ENCODE measurements at places on chromosomes 3 and 15.

DNA sequence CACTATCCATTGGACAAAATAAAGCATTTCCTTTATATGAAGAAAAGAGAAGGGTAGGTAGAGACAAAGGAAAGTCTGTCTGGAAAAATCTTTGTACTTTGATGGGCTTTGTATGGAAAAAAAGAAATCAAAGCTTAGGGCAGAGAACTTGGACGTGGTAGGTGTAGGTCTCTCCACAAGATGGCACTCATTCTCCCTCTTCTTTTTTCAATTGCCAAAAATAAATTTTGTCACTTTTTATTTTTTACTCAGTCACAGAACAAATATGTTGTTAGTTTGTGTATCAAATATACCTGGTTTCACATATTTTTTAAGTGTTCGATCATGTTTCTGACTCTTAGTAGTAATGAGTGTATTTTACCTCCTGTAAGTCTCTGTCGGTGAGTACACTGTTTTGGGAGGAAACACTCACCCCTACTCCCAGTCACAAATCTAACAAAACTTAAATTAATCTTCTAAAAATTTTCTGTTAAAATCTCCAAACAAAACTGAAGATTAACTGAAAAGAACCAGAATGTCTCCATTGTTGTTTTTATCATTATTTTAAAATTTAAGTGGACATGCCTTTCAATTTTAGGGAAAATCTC lies 415.8 kb upstream of the GOLIM4 start:
- DNase-seq = no peak

DNA sequence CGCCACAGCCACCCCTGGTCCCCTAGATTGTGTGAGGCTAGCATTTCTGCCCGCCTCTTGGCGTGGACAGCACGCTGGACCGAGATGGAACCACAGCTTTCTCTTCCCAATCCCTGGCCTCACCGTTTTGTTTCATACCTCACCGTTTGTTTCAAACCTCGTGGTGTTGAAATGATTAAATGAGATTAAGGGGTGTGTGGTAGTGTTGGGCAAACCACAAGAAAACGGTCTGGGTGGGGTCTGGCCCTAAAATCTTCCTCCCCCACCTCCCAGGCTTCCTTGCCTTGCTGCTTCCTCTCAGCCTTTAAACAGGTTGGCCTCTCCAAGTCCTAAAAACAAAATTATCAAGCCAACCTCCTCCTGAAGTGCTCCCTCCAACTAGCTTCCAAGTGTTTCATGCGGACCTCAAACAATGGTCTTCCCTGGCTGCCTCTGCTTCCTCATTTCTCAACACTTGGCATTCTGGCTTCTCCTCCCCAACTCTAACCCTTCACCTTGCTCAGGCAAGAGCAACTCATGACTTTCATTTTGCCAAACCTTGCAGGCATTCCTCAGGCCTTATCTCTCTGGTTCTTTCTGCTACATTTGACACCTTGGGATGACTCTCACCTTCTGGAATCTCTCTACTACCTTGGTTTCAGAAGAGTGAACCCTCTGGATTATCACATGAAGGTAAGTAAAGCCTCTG lies 1.4 kb upstream of the ATP13A3 start:
- peak; percentile 16 for DNase-seq

DNA sequence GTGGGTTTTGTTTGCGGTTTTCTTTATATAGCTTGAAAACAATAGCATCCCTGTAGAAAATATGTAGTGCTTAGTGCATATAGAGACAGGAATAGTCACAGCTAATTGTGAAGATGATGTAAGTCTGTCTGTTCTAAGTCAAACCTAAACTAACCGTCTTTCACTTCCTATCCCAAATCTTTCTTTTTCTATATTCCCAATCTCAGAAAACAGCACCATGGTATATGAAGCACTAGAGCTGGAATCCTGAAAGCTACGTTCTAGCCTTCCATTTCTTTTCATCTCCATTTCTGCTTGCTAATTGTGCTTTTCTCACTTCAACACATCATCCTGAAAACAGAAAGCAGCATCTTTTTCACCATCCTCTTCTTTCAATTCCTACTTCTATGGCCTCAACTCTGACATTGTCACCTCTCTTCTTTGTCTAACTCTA lies 1235.5 kb downstream of the ROBO2 start:
- DNase-seq = no peak

- DNase-seq = no peak
Measured at GRCh38 chr3:37763309-37763708, 98.4 kb upstream of the CTDSPL start.

DNA sequence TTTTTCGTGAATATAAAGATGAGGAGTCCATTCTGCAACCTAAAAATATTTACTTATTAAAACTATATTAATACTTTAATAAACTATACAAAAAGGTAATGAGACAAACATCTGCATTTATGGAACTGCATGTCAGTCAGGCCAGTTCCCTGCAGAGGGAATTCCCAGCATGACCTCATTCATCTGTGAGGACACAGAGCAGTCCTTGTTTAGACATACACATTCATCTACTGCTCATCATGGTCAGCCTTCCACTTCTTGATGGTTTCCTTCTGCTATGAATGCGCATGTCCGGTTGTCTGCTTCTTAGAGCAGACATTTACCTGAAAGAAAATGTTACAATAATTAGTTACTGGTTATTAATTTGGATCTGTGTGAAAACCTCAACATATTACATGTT lies 3.3 kb upstream of the ACTR8 start:
- DNase-seq = no peak

GRCh38 chr3:125055331-125055912 lies 375 bp downstream of the HEG1 start:
- no peak for DNase-seq

DNA sequence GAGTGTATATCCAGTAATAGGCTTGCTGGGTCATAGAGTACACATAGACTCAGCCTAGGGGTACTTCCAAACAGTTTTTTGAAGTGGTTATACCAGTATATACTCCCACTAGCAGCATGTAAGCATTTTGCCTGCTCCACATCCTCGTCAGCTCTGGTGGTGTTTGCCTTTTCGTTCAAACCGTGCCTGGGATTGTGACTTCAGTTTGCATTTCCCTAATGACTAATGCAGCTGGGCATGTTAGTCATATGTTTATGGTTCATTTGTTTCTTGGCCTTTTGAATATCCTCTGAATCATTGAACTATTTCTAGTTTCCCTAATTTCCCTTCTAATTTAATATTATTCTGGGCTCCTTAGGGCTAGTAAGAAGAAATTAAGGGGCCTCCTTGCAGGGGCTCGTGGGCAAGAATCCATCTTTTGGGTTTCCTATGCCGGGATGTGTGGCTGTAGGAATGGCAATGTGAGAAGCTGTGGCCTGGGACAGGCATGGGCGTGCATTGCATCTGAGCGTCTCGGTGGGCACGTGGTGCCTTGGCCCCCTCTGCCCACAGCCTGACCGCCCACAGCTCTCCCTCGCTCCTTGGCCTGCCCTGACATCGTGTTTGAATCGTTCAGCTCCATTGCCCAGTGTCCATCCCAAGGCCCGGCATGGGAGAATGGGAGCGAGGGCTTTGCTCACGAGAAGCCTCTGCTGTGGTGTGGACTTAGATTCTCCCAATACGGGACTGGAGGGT lies 26.4 kb downstream of the FAH start:
- no peak for DNase-seq

DNA sequence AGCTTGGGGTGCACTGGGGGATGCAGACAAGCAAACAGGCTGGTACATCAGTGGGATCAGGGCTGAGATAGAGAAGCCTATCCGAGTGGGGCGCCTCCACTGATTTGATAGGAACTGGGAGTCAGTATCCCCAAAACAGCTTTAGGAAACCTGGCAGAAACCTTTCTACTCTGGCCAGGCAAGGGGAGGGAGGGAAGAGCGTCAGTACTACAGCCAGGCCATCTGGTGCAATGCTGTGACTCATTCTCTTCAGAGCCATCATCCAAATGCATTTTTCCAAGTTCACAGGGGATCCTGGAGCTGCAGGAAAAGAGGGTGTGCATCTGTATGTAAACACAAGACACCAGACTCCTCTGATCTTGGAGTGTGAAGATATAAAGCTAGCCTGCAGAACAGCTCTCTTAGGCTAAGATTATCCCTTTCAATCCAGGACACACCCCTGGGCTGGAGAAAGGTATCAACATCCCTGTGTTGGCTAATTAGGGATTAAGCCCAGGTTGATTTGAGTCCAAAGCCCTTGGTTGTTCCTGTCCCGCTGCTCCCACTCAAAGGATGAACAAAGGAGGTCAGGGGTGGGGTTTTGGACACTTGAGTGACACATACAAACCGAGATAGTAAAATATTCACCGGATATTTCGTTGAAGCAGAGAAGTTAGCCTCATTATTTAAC lies 9.3 kb downstream of the GALNT15 start:
- DNase-seq = no peak

GRCh38 chr3:39361252-39361927 lies 21.8 kb upstream of the SLC25A38 start:
- DNase-seq = peak; percentile 33
